ENCODE measurements at places on chromosomes 2 and 18.

DNA sequence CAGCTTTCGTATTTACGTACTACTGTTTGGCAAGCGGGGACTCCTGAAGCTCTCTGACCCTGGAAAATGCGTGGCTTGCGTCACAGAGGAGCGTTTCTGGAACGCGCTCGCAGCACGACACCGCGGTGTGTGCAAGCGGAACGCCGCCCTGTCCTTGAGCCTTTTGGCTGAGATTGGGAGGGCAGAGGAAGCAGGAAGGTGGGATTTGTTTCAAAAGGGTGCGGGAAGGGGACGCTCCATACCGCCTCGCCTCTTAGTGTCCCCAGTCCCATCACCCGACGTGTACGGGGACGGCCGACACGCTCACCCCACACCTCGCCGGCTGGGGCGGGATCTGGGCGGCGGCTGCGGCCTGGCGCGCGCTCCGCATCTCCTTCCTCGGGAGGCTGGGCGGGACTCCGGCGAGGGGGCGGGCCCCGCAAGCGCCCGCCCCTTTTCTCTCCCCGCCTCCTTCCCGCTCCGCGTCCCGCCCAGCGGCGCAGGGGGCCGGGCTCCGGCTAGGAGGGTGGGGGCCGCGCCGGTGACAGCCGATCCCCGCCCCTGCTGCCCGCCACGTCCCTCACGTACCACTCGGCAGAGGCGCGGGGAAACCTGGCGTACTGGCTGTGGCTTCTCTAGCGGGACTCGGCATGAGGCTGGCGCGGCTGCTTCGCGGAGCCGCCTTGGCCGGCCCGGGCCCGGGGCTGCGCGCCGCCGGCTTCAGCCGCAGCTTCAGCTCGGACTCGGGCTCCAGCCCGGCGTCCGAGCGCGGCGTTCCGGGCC lies at the start of gene PDK1:
TSS of gene PDK1 (plus strand) at position 569 of the 762 bp plus-strand sequence. CDS start at position 630, 61 bp downstream.
- peak; percentile 95 for DNase-seq

DNA sequence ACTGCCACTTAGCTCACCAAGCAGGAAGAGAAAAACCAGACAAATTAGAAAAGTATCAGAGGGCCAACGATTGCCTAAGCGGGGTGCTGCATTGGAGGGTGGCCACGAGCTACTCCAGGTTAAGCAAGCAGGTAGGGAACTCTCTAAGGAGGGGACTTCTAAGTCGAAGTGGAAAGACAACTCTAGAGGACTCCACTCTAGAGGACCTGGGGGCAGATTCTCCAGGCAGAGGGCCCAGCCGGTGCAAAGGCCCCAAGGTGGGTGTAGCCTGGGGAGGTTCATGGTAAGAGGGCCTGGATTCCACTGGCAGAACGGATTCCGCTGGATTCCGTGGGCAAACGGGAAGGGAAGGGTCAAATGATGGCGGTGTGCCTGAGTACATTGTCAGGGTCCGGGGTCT lies 12.7 kb downstream of the FBLN7 start:
- DNase-seq: peak; percentile 41

GRCh38 chr18:45920367-45920766 lies 46.8 kb downstream of the EPG5 start:
- DNase-seq: no peak

GRCh38 chr2:12119841-12120240 lies 373.4 kb downstream of the LPIN1 start:
- DNase-seq: no peak

DNA sequence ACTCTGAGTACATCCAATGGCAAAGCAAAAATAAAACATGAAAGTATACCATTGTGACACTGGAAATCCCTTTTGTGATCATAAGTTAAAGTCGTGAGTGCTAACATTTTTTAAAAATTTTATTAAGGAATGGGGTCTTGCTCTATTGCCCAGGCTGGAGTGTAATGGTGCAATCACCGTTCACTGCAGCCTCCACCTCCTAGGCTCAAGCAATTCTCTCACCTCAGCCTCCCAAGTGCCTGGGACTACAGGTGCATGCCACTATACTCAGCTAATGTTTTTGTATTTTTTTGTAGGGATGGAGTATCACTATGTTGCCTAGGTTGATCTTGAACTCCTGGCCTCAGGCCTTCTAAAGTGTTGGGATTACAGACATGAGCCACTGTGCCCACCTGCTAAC lies 14.3 kb upstream of the TNFAIP6 start:
- no peak for DNase-seq

GRCh38 chr2:111671426-111672150 lies 212.4 kb downstream of the ANAPC1 start:
- no peak for DNase-seq

DNA sequence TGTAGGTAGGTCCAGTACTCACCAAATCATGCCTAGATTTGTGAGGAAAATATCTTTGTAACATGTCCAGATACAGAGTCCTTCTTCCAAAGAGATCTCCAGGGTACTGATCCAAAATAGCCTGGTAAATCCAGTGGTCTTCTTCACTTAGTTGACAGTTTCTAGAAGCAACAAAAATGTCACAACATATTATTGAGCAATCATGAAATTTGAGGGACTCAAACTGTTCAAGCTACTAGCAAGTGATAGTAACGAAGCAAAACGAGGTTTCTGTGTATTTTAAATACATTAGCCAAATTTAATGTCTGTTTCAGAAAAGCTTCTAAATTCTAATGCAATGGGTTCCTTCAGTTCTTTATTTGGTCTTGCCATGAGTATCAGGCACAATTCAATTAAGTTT lies 142.8 kb downstream of the CCDC148 start:
- DNase-seq: no peak

- DNase-seq: no peak
These were observed 177.0 kb downstream of the SEPTIN10 start for GRCh38 chr2:109436610-109437225.

- no peak for DNase-seq
These were observed 132.3 kb upstream of the EPHA4 start for GRCh38 chr2:221704442-221704841.

DNA sequence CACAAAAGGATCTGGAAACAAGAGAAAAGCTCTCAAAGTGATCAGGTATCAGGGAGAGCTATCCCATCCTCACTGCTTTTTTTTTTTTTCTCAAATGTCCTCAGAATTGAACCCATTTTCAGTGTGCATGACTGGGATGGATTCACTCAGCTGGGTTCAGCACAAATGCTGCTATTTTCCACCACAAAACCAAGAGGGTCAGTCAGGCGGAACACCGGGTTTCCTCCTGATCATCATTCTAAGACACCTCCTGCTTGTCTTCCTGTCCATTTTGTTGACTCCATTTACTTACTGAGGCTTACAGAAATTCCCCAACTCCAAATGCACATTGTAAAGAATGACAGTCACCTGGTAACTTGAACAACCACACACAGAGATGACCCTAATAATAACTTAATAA lies 39.9 kb downstream of the CYRIA start:
- no peak for DNase-seq

- DNase-seq: no peak
These were observed 472.6 kb upstream of the CELF4 start for GRCh38 chr18:38038242-38038641.

- DNase-seq: no peak
These were observed 28.8 kb downstream of the CHST10 start for GRCh38 chr2:100388703-100389102.

DNA sequence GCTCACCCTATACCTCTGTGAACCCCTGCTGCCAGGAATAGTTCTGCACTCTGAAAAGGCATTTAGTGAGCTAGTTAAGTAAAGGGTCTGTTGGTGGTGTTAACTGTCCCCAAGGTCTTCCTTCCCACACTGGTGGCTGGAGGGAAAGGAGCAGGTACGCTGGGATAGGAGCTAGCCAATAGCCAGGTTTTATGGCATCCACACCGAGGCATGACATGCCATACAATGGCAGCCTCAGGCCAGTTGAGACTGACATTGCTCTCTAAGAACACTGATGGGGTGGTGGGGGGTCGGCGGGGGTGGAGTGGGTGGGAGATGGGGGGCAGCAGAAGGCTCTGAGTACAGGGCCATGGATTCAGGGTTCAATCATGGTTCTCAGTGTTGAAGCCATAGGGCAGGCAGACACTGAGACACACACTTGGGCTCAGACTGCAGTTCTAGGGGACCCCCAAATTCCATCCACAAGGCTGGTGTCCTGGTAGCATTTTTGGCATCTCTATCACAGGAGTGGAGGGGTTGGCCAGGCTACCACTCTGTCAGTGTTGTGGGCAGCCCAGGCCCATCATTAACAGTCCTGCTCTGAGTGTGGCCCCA lies 136.0 kb downstream of the CTIF start:
- DNase-seq: no peak

DNA sequence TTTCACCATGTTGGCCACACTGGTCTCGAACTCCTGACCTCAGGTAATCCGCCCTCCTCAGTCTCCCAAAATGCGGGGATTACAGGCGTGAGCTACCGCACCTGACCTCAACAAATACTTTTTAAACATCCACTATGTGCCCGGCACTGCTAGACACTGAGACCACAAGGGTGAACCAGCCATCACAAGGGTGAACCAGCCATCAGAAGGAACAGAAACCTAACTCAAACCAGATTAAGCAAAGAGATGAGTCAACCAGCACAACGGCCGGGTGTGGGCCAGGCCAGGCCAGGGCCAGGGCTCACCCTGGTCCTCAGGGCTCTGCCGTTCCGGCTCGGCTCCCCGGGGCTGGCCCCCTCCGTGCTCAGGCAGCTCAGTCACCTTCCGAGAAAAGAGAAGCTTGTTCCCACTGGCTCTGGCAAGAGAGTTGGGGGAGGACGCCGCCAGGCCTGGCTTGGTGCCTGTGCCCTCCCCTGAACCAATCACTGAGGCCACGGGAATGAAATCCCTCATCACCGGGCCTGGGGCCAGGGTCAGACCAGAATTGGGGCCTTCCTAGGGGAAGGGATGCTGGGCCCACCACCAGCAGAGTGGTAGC lies 4.4 kb downstream of the TEX44 start:
- DNase-seq: no peak

DNA sequence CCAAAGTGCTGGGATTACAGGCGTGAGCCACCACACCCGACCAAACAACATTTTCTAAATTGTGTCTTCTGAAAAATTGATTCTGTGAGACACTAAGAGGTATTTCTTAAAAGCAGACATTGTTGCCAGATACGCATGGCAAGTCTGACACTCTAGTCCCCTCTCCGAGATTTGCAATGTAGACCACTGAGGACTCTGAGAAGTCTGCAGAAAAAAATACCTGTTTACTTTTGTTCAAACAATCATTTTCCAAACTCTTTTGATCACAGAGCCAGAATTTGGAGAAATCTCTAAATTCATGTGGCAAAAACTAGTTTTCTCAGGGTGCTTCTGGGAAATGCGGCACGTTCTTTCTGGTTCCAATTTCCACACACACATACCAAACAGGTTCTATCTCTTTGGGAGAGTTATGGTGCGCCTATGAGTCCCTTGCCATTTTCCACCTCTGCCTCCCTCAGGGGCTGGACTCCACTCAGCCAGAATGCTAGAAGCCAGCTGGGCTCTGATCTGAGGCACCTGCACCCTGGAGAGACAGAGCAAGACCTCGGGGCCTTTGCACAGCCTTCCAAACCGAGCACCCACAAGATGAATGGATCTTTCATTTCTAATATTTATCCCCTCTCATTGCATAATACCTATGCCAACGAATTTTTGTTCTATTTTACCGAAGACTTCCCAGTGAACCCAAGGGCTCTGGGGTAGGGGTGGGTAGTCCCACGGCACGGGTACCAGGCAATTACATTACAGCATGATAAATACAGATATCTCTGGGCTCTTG lies 152.7 kb downstream of the MYCN start:
- no peak for DNase-seq

GRCh38 chr2:190050001-190050400 lies 12.5 kb downstream of the MSTN start:
- no peak for DNase-seq

GRCh38 chr2:118686346-118686745 lies 161.1 kb downstream of the EN1 start:
- no peak for DNase-seq

GRCh38 chr18:5414546-5414945 lies 119.0 kb upstream of the ZBTB14 start:
- no peak for DNase-seq

DNA sequence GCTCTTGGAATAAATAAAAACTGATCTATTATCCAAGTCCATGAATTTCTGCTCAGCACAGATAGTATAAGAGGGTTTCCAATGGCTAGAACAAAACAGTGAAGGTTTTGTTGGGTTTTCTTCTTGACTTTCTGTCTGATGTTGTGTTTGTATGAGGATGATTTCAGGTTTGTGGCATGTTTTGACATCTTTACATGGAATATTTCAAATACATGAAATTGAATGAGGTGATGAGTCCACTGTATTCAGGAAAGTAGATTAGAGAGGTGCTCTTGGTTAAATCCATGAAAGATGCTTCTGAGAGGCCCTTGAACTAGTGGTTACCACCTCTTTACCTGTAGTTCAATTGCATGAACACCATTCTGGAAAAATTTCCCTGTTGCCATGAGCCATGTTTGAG lies 84.3 kb downstream of the RAPGEF4 start:
- no peak for DNase-seq

DNA sequence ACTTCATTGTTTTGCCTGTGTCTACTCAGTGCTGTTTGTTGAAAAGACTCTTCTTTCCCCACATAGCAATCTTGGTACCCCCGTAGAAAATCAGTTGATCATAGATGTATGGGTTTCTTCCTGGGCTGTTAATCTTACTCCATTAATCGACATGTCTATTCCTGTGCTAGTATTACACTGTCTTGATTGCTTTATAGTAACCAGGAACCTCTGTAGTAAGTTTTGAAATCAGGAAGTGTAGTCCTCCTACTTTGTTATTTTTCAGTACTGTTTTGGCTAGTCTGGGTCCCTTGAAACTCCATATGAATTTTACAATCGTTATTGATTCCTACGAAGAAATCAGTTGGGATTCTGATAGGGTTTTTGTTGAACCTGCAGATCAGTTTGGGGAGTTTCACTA lies 78.8 kb upstream of the FAM136A start:
- DNase-seq: no peak

- no peak for DNase-seq
These were observed 144.8 kb downstream of the ATAD2B start for GRCh38 chr2:23782126-23782525.

DNA sequence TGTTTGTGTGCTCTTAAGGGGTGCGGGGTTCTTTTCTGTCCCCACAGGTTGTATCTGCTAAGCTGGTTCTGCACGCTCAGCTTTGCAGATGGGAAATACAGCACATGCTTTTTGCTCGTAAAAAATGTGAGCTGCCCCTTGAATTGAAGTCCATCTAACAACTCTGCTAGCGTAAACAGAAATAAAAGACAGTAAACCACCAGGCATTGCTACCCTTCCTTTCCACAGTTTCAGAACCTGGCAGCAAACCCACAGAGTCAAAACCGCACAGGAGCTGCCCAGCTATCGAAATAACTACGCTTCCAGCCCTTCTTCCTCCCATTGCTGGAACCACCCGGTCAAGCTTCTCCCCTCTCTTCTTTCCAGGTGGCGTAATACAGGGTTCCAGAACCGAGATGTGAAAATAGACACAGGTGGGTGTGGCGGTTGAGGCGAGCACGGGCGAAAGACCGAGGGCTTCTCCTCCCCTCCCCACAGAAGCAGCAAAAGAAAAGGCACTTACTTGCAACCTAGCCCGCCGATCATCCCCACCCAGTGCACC lies 479 bp downstream of the SCN9A start:
- no peak for DNase-seq

- DNase-seq: no peak
These were observed 107.0 kb downstream of the RNF144A start for GRCh38 chr2:7024261-7024660.

All from activated CD8-positive, alpha-beta memory T cell treated with anti-CD3 and anti-CD28 coated beads for 24 hours (primary cell).